ENCODE measurements at places on chromosomes 11 and 22. TPM values are rescaled to one million over a fixed set of nuclear protein-coding genes. Genes with fewer than 3 reads are reported as not detected.

The TMEM191B gene
- not detected for total RNA-seq

The CDC42BPG gene
- 0.29 TPM for total RNA-seq

The LAYN gene
- total RNA-seq = 55.8 TPM

The IGF2 gene
- total RNA-seq = 17.6 TPM

The PLAAT3 gene
- 12.2 TPM for total RNA-seq

The LRRC56 gene
- total RNA-seq = 1.4 TPM

The FREY1 gene
- total RNA-seq = 0.18 TPM

The ANKK1 gene
- total RNA-seq = not detected

The OR51I1 gene
- total RNA-seq = not detected

The FCHSD2 gene
- 10.8 TPM for total RNA-seq

The MRGPRF gene
- 34.2 TPM for total RNA-seq

The KLHL35 gene
- total RNA-seq = 1.8 TPM

The RAB36 gene
- 8.9 TPM for total RNA-seq

The ADAMTS8 gene
- not detected for total RNA-seq

The ALDH3B2 gene
- not detected for total RNA-seq

The OR2AG2 gene
- 0.29 TPM for total RNA-seq

The FOLR1 gene
- not detected for total RNA-seq

The SLC22A8 gene
- not detected for total RNA-seq

The PDGFD gene
- total RNA-seq = 4.3 TPM

The OR4S2 gene
- total RNA-seq = not detected

The CNIH2 gene
- total RNA-seq = not detected

The OR10S1 gene
- total RNA-seq = not detected

The PRRG4 gene
- 0.18 TPM for total RNA-seq

The B3GAT3 gene
- total RNA-seq = 48.4 TPM

The PRR33 gene
- not detected for total RNA-seq

The SLC22A25 gene
- total RNA-seq = not detected
